Mesothelial cell of epicardium (in vitro differentiated cells): ENCODE measurements at places on chromosomes 1 and 21. TPM values are rescaled to one million over a fixed set of nuclear protein-coding genes. Genes with fewer than 3 reads are reported as not detected.

DNA sequence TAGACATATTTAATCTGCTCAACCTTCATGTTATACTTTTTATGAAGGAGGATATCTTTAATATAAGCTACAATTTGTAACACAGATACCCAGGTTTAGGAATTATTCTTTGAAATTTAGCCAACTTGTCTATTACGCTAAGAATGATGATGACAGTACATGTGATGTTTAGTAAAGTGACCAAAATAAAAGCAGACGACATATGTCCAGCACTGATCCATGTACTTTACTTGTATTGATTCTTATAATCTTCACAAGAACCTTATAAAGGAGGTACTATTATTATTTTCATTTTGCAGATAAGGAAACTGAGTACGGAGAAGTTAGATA, 37.2 kb upstream of the ATG4C start:
- no peak for DNase-seq
- no peaks in the 10 kb centered on the region for H3K27me3 ChIP-seq
- no peak overlapping the region for H3K27ac ChIP-seq
- peaks cover 5% of the 10 kb centered on the region for H3K4me1 ChIP-seq

Gene NR1I3
- total RNA-seq = not detected in 3 replicates

GRCh38 chr1:175410560-175410959, 218.0 kb upstream of the KIAA0040 start:
- H3K27ac ChIP-seq = no peak overlapping the region
- DNase-seq = no peak
- peaks cover 64% of the 10 kb centered on the region for H3K27me3 ChIP-seq
- H3K4me1 ChIP-seq = no peaks in the 10 kb centered on the region
- H3K4me3 ChIP-seq = no peak overlapping the region
- H3K36me3 ChIP-seq = no peaks in the 10 kb centered on the region

Gene SYT14
- total RNA-seq = 1.1 to 1.8 TPM (median 1.7 TPM) in 3 replicates

Gene HOOK1
- 57.2 to 73.7 TPM (median 67.6 TPM) in 3 replicates for total RNA-seq

GRCh38 chr1:84998642-84999280, 1.8 kb upstream of the MCOLN2 start:
- DNase-seq = no peak
- H3K4me3 ChIP-seq = peak overlapping the region; percentile 61
- H3K36me3 ChIP-seq = peaks cover 2% of the 10 kb centered on the region
- peaks cover 85% of the 10 kb centered on the region for H3K27me3 ChIP-seq

Gene DRAXIN
- total RNA-seq = 1.1 to 1.4 TPM (median 1.4 TPM) in 3 replicates

- DNase-seq = no peak
- no peak overlapping the region for H3K27ac ChIP-seq
- peaks cover 46% of the 10 kb centered on the region for H3K36me3 ChIP-seq
- H3K4me3 ChIP-seq = no peak overlapping the region
Measured at GRCh38 chr1:183124259-183124658, 61.8 kb upstream of the LAMC2 start.

DNA sequence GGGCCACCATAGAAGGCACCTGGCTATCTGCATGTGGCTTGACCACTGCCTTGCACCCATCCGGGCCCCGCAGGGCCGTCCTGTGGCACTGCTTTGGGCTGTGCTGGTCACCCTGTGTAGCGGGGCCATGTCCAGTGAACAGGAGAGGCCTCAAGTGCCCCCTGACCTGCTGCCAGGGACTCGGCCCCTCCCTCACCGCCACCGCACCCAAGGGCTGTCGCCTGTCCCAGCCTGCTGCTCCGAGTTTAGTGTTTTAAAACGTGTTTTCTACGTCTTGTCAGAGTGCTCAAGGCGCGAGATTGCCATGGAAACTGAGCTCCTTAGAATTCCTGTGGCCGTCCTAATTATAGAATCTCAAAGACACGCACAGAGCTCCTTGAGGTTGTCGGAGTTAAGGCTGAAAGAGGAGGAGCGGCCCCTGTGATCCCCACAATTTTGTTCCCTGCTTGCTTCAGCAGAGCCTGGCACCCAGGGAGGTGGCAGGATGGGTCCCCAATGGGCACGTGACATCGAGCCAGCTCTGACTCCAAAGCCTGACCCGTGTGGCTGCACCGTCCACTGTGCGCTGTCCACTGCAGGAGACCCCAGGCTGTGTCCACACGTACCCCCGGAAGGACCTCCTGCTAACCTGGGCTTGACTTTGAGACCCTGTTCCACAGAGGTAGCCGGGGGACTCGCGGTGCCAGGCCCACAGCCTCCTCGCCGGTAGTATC, 66.2 kb downstream of the FAAP20 start:
- H3K4me1 ChIP-seq = peaks cover 6% of the 10 kb centered on the region
- no peaks in the 10 kb centered on the region for H3K36me3 ChIP-seq
- H3K4me3 ChIP-seq = no peak overlapping the region
- no peak for DNase-seq
- H3K27ac ChIP-seq = no peak overlapping the region

DNA sequence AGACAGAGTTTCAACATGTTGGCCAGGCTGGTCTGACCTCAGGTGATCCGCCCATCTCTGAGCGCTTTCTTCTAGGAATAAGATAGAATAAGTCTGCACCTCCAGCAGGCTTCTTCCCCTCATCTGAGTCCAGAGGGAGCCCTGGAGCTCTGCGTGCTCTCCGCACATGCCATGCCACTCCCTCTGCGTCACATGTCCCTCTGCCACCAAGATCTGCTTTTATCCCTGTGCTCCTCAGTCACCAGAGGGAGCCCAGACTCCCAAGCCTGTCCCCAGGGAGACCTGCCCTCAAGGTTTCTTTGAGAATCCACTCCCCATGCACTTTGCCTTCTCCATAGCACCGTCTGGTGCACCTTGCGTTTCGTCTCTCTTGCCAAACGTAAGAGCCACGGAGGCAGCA, 213.0 kb downstream of the CAMTA1 start:
- no peaks in the 10 kb centered on the region for H3K36me3 ChIP-seq
- H3K27me3 ChIP-seq = peaks cover 59% of the 10 kb centered on the region

GRCh38 chr1:14452551-14452950, 145.9 kb upstream of the KAZN start:
- peaks cover 59% of the 10 kb centered on the region for H3K27me3 ChIP-seq
- H3K27ac ChIP-seq = no peak overlapping the region
- no peak for DNase-seq
- H3K36me3 ChIP-seq = no peaks in the 10 kb centered on the region
- no peaks in the 10 kb centered on the region for H3K4me1 ChIP-seq
- H3K4me3 ChIP-seq = no peak overlapping the region

- DNase-seq = no peak
- no peaks in the 10 kb centered on the region for H3K27me3 ChIP-seq
- H3K4me3 ChIP-seq = no peak overlapping the region
Measured at GRCh38 chr1:84356881-84357280, 41.4 kb upstream of the DNASE2B start.

DNA sequence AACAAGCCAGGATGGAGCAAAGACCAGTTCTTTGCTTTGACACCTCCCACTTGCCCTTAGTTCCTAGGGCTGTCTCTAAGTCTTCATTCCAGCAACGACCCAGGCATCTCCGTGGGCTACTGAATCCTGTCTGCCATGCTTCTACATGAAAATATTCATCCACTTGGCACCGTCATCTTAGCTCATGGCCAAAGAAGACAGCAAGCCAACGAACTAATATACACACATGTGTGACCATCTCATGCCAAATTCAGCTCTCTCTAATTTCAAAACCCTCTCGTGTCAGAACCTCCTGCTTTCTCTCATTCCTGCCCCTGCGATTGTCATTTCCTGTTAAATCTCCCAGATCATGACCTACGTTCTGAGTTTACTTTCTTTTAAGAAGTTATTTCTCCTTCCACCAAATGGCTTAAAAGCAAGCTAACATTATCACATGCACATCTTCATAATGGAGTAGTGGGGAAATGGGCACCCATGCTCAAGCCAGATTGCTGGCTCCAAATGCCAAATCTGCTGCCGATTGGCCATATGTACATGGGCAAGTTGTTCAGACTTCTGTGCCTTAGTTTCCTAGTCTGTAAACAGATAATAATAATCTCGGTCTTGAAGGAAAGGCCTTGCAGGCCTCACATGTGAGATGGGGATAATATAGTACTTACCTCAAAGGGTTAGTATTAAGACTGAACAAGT, 373.4 kb downstream of the USH2A start:
- no peak overlapping the region for H3K4me3 ChIP-seq
- no peak for DNase-seq
- H3K36me3 ChIP-seq = no peaks in the 10 kb centered on the region
- no peaks in the 10 kb centered on the region for H3K27me3 ChIP-seq
- H3K27ac ChIP-seq = no peak overlapping the region

DNA sequence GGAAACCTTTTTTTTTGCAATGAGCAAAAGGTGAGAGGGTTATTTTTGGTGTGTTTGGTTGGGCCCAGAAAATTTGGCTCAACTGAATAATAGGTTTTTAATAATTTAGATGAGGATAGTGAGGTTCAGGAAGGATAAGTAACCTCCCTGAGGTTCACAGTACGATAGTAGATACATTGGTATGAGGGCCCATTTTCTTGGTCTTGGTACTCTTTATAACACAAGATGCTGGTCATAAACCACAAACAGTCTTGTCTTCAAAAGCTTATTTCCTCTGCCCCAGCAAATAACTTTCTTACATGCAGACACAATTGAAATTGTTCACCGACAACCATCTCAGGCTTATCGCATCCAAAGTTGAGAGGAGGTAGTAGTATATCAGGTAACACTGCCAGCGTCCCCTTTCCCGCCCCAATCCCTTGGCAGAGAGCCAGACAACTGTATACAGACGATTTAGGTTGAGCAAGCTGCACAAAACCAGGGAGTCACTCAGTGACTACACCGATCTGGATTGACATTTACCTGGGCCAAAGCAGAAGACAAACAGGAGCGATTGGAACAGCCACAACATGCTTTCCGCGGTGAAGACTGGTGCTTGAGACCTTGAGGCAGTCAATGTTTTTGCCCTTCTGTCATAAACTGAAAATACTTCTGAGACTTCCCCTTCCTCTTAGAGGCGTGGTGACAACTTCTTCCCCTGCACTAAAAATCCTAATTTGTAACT, at the start of gene SLAMF6:
Gene SLAMF6, minus strand, starts transcription at position 634 of the 724 bp plus-strand sequence. Its CDS starts 63 bp downstream, at position 571.
- H3K36me3 ChIP-seq = no peaks in the 10 kb centered on the region
- no peak within 1 kb of the TSS for H3K27ac ChIP-seq
- no peak for DNase-seq
- peaks cover 6% of the 10 kb centered on the region for H3K4me1 ChIP-seq
- peaks cover 11% of the 10 kb centered on the region for H3K27me3 ChIP-seq
